ENCODE measurements at places on chromosomes 6 and 20.

DNA sequence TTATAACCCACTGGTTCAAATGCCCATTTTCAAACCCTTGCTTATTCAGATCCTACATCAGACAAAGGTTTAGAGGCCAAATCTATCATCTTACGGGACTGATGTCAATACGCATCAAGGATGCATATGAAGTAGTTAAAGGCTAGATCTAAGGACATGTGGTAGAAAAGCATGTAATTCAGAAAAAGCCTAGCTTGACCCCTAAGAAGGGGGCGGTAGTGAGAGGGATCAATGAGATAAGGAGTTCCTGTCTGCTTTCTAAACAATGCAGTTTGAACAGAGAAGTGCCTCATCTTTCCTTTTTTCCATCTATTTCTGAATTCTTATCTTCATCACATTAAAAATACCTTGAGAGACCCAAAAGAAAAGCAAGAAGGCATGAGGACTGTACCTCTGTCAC lies 237.7 kb downstream of the ARHGAP18 start:
- no peak for DNase-seq

GRCh38 chr6:44260011-44260410 lies 2.7 kb upstream of the SLC35B2 start:
- no peak for DNase-seq

DNA sequence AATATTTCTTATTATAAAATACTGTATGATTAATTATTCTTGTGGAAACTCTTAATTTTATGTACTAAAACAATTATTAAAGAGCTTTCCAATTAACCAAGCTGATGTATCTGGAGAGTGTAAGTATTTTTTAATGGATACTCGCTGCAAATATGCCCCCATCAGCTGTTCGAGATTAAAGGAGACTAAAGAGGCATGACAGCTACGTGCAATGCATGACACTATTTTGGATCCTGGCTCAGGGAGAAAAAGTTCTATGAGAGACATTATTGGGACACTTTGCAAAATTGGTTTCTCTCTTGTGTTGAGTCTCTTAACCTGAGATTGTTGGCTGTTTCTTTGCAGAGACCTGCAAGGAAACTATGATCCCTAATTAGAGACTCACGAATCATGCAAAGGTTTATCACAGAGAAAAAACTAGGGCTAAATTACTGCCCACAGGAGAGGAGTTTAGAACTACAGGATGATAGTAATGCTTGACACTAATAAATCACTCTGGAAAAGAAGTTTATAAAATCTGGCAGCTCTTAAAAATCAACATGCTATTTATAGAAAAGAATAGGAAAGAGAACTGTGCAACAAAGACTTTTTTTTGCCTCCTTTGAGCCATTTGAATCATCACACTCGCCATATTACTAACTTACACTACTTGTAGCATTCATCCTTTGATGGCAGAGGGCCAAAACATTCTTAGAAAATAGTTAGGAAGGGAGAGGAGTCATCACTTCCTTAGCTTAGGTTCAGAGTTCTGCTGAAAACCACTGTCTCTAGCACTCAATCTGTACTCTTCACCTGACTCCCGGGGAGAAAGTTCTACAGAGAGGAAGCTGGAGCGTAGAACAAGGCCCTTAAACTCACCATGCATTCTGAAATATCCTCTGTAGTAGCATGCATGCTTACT lies 25.3 kb downstream of the NRN1 start:
- no peak for DNase-seq

DNA sequence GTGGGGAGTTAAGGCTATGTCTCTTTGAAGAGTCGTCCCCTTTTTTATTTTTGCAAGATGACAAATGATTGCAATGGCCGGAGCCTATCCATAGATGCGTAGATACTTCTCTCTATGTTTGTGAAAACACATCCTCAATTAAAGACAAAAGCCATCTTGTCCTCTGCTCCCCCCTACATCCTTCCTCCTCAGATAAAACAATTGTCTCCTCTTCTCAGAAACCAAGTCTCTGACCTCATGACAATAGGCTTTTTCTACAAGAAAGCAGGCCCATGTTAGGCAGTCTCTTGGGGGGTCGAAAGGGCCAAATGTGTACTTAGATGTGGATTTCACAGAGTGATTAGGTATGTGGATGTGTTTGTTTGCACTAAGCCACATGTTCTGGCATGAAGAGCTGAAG lies 51.1 kb upstream of the SSTR4 start:
- DNase-seq = no peak

All from effector CD4-positive, alpha-beta T cell (primary cell).